ENCODE measurements at places on chromosomes 4 and X.

GRCh38 chr4:109419679-109420078 is 13.9 kb upstream of the SEC24B start:
- no peak for DNase-seq

- DNase-seq = no peak
These were observed 12.5 kb upstream of the G3BP2 start for GRCh38 chr4:75685546-75686189.

DNA sequence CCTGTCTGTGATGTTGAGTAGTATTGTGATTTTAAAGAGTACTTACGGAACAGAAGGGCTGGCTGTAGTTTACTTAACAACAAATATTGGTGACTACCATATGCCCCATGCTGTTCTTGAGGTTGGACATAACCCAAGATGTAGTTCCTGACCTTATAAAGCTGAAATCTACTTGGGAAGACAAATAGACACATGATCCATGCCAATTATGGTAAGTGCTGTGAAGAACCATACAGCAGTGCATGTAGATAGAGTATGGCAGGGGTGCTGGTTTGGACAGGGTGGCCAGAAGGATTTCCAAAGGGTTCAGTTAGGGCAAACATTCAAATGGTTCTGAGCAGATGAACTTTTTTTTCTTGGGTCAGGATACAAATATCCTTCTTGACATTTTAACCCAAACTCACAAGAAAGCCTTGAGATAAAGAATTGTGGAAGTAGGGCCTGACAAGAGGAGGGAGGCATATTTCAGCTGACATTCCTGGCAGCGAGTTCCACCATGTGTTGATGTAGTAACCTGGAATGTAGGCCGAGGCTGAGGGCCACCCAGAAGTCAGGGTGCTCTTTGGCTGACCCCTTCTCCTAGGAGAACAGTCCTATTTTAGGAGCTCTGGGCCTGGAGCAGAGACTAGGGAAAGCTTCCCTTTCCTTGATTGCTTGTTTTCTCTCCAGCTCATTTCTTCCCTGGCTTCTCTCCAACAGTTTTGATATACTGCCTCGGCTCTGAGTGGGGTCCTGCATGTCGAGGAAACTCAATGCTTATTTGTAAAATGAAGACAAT is 74.2 kb downstream of the FREM3 start:
- DNase-seq = peak; percentile 78

DNA sequence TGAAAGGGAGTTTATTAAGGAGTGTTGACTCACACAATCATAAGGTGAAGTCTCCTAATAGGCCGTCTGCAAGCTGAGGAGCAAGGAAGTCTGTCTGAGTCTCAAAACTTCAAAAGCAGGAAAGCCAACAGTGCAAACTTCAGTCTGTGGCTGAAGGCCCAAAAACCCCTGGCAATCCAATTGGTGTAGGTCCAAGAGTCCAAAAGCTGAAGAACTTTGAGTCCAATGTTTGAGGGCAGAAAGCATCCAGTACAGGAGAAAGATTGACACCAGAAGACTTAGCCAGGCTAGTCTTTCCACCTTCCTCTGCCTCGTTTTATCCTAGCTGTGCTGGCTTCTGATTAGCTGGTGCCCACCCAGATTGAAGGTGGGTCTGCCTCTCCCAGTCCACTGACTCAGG is 535.2 kb downstream of the ARAP2 start:
- DNase-seq = no peak

GRCh38 chrX:41519468-41519867 is 72.3 kb downstream of the NYX start:
- no peak for DNase-seq

- no peak for DNase-seq
These were observed 72.9 kb downstream of the AMMECR1 start for GRCh38 chrX:110245011-110245410.

GRCh38 chr4:174071595-174071994 is 211.9 kb downstream of the FBXO8 start:
- no peak for DNase-seq

GRCh38 chrX:39144956-39145355 is 343.7 kb downstream of the MID1IP1 start:
- DNase-seq = no peak

DNA sequence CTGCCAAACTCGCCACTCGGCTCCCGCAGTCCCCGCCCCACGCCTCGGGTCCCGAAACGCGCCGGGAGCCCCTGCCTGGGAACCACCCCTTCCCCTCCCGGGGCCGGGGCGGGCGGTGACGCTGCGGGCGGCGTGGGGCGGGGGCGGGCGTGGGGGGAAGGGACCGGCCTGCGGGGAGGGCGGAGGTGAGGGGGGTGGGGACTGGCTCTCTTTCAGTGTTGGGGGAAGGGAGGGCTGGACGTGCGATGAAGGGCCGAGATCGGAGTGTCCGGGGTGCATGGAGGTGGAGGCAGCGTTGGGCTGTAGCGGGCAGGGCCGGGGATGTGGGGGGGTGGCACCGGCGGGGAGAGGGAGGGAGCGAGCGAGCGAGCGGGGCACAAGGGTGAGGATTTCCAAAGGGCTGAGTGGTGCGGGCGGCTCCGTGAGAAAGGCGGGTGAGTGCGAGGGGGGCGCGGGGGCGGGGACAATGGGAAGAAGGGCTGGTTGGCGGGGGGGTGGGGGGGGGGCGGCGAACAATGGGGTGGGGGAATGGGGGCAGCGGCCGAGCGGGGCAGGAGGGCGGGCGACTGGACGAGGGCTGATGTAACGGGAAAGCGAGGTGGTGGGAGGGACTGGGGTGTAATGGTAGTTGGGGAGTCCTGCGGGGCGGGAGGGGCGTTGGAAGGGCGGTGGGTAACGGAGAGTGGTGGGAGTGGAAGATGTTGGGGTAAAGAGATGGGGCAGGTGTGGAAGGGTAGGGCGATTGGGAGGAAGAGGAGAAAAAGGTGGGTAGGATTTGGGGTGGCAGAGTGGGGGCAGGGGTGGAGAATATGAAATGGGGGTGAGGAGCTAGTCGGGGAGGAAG is 578 bp downstream of the DCUN1D4 start:
- no peak for DNase-seq

GRCh38 chrX:70231666-70232065 is 2.8 kb upstream of the AWAT1 start:
- no peak for DNase-seq
